ENCODE measurements at places on chromosomes 3 and 15.

DNA sequence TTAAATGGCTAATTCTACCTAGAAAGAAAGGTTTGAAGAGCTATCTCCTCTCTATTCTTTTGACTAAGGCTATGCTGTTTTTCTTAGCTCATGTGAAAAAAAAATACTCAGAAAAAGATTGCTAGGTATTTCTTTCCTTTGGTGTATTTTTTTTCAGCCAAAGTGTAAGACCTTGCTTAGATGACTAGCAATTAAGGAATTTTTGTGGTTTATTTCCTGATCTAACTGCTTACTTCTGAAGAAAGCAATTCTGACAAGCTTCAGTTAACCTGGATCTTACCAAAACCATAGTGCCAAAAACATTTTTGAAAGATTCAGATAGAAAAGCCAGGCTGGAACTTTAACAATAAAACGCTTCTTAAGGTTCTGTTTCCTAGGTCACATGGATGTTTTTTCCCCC, 315.6 kb downstream of the SOX2 start:
- DNase-seq, result no peak

GRCh38 chr3:72042397-72043203, 257.7 kb upstream of the PROK2 start:
- DNase-seq, result no peak

DNA sequence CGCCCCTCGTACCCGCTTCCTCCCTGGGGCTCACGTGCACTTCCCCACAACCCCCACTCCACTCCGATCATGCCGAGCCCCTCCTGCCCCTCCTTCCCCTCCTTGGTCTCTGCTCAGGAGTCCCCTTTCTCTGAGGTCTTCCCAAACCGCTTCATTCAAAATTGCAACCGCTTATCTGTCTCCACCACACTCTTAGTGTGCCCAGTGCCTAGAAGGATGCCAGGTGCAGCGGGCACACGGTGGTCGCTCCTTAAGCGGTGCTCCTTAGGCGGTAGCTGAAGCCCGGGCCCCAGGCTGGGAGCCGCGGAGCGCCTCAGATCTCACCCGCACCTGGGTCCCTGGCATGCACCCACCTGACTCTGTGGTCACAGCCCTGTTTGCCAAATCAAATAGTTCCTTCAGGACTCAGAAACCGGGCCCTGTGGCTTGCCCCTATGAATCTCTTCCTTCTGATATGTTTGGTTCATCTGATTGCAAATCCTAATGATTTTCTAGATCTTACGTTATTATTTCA, 524.5 kb downstream of the OCA2 start:
- DNase-seq, result no peak

GRCh38 chr15:89090791-89091626, 2.8 kb downstream of the ABHD2 start:
- no peak for DNase-seq

GRCh38 chr3:156416846-156417558, 137.9 kb downstream of the SSR3 start:
- DNase-seq, result no peak

DNA sequence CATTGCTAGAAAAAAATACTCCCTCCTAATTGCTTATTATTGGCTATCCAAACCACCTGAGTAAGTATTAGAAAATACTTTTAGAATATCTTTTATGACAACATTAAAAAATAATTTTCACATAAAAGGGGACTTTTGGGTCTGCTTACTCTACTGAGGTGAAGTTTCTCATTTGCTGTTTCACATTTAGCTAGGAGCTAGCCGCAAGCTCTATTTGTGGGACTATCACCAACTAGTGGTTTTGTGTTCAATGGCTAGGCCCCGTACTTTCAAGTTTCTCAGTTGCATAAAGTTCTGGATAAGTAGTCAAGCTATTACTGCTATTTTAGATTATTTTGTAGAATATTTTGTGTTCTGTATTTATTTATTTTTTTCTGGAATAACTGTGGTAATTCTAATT, 244.2 kb upstream of the SLITRK3 start:
- no peak for DNase-seq

- no peak for DNase-seq
Measured at GRCh38 chr3:190585805-190586630, 72.1 kb downstream of the IL1RAP start.

DNA sequence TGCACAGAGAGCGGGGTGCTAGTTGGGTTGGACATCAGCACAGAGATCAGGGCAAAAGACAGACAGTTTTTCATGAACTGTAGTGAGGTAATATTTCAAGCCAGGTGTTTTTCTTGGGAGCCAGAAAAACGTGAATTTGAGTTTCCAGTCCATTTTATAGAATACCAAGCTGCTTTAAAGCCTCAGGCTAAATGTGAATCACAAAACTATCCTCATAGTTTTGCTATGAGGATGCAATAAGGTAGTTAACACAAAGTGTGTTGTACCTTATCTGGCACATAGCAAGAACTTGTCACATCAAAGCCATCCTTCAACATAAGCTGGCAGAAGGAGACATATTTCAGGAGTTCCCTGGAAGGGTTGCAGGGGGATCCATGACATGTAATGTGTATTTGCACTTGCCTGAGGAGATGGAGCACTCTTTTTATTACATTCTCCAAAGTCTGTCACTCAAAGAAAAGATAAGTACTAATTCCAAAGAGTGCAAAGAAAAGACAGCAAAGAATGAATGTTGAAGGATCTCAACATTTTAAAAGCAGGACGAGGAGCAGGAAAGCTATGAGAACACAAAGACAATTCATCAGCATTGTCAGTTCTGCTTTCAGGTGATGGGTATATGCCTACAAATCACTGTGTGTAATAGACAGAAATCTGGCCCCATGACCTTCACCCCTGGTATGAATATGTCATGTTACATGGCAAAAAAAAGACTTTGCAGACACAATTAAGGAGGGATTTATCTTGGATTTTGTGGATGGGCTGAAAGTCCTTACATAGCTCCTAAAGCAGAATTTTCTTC, 1046.4 kb downstream of the NTRK3 start:
- DNase-seq, result no peak

- no peak for DNase-seq
Measured at GRCh38 chr15:44427756-44428724, 611 bp downstream of the CTDSPL2 start.

DNA sequence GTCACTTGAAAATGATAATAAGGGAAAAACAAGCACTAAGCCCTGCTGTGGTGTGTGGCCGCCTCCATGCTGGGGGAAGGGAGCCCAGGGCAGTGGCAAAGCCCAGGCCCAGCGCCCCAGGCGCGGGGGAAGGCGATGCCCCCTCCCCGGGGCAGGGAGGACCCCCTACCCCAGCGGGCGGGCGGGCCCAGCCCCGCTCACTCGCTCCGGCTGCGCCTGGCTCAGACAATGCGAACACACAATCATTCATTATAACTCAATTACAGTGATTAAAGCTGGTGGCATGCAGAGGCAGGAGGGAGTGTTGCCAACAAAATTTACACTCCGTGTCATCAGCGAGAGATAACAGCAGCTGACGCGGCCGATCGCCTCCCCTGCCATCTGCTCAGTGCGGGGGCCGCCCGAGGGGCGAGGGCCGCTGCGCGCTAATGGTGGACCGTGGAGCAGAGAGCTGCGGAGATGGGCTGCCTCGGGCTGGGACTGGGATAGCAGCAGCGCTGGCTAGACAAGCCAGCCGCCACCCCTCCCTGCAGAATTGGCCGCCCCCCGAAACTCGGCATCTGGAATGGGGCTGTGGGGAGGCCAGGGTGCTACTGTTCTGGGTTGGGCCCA, 64.1 kb downstream of the TLE3 start:
- DNase-seq, result no peak

DNA sequence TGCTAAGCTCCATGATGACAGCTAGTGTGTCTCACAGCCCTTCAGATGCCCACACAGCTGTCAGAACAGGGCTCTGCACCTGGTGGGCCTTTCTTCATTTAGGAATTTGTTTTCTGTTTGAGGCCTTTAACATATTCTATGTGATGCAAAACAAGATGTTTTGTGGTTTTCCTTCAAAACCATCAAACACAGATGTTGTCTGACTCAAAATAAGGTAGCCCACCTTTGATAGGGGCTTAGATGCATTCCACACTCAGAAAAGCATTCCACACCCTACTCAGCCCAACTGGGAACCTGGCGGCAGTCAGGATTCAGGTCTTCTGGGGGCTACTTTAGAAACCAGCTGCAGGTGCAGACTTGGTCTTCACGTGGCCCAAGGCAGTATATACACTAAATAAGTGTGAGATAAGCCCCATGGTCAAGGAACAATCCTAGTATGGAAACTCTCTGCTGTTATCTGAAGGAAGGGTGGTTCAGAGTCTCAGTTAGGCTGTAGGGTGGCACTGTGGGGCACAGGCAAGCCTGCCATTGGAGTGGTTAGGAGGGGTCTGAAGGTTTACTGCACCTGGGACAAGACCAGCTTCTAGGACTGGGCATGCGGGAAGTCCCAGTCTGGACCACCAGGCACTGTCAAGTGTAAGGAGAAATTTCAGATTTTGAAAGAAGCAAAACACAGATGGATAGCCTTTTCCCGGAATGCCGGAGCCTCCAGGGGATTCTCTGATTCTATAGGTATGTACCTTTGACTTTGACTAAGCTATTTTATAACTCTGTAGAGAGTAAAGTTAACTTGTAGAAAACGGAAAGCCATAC, 20.1 kb downstream of the LRRC2 start:
- DNase-seq, result no peak

All from amygdala (tissue), 56 donors.